Stimulated activated CD4-positive, alpha-beta T cell treated with anti-CD3 and anti-CD28 coated beads, Interleukin-1b, Interleukin-23, amount 100 ng/mL, for 24 hours (primary cell): ENCODE measurements at places on chromosomes 5 and 9.

- DNase-seq = no peak
Measured at GRCh38 chr9:125839317-125839716, 92.1 kb downstream of the PBX3 start.

- no peak for DNase-seq
Measured at GRCh38 chr9:16143310-16143709, 590.5 kb downstream of the CCDC171 start.

DNA sequence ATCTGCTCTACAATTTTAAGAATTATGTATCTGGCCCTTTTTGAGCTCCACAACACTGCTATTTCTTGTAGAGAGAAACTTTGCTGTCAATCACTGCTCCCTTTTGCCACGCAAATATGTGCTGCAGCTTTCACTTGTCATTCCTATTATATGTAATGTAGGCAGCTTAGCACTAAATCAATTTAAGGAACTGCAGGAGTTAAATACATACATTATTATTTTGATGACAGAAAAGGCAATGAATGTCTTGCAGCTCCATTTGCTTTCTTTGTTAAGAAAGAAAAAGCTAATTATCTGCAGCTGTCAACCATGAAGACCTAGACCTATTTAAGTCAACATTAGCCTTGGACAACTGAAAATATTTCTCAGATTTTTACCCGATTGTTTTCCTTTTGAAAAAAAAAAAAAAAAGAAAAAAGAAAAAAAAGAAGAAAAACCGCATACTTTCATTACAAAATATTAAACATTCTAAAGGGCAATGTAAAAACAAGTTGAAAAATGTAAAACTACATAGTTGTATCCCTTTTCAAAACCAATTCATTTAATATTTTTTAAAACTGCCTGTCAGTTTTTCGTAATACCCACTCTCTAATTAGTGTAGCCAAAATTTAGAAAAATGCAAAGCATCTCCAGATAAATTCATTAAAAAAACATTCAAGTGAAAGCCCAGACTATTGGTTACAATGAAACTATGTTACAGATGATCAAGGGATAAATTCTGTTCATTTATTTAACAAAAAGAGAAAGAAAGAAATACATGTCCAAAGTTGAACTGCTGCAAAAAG is 57.2 kb downstream of the RFX3 start:
- no peak for DNase-seq

DNA sequence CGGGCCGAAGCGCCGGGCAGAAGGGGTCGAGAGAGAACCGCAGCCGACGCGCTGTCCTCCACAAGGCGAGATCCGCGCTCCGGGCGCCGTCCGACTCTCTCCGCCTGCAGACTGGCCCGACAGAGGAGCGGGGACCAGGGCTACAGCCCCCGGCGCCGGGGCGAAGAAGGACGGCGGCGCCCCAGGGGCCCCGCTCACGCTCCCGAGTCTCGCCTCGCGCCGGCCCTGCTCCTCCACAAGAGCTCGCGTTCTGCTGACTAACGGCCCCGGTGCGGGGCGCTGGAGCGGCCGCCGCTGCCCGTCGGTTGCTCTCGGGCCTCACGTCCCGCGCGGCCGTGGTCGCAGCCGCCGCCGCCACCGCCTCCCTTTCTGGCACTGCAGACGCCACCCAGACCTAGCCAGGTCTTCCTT is 338 bp downstream of the ABHD17B start:
- DNase-seq = peak; percentile 2

DNA sequence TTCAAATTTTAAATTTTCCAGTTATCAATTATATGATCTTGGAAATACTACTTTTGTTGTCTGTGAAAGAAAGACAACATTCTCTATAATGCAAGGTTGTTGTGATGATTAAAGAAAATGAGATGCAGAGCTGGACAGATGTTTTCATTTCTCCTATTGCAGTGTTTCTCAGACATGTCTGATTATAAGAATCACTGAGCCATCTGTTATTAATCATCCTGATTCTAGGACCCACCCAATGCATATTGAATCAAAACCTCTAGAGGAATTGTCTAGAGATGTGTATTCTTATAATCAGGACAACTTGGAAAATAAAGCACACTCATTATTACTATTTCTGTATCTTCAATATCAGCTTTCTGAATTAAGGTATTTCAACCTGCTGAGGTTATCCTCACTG is 121.1 kb upstream of the ASTN2 start:
- DNase-seq = no peak

DNA sequence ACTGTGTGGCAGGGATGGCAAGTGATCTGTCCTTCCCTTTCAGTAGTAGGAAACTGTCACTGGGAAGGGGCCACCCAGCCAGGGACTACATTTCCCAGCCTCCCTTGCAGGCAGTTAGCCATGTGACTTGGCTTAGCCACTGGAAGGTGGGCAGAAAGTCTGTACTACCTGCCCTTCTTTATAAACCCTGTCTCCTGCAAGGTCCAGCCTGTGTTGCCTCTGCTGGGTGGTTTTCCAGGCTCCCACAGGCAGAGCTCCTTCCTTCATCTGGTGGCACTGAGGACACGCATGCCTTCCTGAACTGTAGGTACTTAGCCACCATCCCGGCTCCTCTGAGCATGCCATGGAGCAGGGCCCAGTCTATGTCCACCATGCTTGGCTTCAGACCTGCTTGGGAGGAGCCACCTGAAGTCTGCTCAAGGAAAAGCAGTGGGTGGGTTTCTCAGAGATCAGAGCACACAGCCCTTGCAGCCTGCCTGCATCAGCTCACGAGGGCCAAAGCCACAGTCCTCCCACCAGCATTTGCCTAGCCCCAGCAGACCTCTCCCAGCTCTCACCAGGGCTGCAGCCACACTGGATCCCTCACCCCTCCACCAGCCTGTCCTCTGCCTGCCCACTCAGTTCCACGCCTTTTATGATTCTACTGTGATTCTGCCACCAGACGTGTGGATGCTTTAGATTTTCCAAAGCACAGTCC is 16.7 kb upstream of the SLC25A51 start:
- DNase-seq = no peak

GRCh38 chr5:159902444-159903121 is 13.7 kb upstream of the ADRA1B start:
- DNase-seq = no peak

DNA sequence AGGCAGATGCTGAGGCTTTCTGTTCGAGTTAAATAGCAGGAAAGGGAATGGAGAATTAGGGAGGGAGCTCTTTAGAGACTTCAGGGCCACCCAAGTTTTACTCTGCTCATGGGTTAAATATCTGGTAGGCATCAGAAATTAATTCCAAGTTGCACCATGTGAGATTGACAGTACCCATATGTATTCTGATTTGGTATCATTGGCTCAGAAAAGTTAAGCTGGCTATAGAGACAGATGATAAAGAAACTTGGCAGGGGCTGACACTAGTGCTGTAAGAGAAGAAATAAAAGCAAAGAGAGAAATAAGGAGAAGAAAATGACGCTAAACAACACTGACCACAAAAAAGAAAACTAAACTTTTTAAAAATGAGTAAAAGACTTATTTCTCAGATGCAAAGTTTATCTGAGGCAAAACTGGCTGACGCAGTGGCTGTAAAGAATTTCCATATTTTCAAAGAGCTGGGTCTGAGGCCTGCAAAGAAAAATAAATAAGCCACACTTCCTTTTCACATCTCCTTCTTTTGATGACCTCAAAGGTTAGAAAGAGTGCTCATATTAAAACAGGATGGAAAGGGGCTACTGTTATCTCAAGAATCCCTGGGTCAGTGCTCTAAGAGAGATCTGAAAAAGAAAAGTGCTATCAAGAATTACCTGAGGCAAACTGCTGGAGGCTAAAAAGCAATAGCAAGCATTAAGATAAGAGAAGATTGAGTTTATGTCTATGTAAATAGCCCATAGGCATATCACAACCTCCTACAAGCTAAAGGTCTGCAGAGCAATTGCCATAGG is 399.0 kb upstream of the MEF2C start:
- no peak for DNase-seq
